ENCODE measurements at places on chromosomes 3 and 15.

GRCh38 chr3:9778143-9779074 lies 8.7 kb upstream of the CAMK1 start:
- DNase-seq: peak; percentile 78

DNA sequence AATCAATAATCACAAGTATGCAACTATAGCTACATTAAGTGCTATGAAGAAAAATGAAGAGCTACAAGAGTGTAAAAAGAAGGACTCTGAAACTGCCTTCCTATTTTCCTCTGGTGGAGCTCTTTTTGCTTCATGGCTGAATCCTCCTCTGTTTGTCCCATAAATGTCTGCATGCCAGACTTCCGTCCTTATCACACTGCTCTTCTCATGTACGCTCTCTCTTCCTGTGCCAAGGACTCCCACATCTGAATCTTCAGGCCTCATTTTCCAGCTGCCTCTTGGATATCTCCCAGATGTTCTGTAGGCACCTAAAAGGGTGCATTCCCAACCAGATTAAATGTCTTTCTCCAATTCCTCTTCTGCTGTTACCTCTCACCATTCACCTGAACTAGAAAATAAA lies 123.7 kb downstream of the MECOM start:
- DNase-seq: no peak

DNA sequence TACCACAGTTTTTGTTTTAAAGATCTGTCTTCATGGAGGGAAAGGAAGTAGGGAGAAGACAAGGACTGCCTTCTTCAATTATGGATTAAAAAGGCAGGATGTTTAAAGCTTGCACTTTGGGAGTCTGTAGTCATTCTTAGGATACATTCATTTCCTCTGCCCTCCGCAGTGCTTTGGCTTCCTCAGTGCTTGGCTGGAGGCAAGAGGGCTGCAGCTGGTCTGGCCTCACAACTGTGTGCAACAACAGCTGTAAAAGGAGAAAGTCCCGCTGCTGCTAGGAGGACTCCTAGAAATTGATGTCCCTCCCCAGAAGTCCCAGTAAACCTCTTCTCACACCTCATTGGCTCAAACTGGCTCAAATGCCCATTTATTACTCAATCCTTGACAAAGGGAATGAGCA lies 54.4 kb upstream of the PPP2R3A start:
- no peak for DNase-seq

- DNase-seq: no peak
Measured at GRCh38 chr15:59618406-59618805, 6.8 kb downstream of the GCNT3 start.

DNA sequence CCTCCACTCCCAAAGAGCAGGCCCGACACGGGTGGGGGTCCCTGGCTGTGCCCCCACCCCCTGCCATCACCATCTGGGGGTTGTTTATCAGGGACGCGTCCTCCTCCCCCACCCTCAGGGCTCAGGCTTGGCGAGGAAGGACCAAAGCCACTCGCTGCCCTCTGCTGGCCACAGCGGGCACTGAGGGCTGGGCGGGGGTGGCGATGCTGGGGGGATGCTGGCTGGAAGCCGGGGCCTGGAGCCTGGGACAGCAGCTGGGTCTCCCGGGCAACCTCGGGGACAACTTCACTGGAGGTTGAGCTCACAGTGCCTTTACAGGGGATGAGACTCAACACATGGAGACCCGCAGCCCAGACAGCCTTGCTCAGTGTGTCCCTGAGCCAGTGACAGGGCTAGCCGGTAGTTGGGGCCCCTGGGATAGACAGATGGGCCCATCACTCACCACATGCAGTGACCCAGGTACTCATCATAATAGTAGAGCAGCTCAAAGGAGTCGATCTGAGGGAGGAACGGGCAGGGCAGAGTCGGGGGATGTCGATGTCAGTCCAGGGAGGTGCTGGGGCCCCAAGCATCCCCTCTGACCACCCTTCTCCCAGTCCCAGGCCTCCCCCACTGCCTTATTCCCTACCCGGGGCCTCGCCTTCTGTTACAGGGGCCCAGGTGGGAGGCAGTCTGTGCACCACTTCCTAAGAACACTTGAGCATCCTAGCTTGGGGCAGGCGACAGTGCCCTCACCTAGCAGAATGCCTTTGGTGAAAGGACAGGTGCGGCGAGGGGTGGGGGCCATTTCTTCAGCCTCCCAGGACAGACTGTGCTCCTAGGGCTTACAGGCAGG lies 5.9 kb upstream of the CALML4 start:
- peak; percentile 63 for DNase-seq

DNA sequence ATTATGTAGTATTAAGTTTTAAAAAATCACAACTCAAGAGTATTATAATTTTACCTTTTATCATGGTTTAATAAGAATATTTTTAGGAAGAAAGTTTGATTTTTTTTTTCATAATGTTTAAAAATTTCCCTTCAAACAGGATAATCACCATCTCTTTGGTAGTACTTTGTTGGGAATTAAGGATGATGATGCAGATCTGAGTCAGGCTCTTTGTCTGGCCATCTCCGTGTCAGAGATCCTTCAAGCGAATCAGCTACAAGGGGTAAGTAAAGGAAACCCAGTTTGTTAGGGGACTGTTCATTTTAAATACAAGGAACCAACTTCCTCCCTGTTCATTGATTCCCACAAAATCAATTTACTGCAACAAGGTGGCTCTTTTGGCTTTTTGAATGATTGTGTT lies 36.8 kb upstream of the NIT2 start:
- no peak for DNase-seq

DNA sequence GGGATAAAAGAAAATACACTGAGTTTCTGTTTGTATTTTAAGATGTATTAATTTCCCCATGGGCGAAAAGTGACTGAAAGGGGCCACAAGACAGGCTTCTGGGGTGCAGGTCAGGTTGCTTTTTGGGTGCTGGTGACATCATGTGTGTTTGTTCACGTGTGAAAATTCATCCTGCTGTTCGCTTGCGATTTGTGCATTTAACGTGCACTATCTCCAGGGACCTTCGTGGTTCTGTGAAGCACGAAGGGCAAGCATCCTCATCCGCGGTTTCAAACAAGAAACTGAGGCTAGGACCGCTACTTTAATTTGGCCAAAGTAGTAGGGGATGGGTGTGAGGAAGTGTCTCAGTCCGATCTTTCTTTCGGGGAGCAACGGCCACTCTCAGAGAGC lies 1.6 kb upstream of the SMAD6 start:
- DNase-seq: peak; percentile 45

DNA sequence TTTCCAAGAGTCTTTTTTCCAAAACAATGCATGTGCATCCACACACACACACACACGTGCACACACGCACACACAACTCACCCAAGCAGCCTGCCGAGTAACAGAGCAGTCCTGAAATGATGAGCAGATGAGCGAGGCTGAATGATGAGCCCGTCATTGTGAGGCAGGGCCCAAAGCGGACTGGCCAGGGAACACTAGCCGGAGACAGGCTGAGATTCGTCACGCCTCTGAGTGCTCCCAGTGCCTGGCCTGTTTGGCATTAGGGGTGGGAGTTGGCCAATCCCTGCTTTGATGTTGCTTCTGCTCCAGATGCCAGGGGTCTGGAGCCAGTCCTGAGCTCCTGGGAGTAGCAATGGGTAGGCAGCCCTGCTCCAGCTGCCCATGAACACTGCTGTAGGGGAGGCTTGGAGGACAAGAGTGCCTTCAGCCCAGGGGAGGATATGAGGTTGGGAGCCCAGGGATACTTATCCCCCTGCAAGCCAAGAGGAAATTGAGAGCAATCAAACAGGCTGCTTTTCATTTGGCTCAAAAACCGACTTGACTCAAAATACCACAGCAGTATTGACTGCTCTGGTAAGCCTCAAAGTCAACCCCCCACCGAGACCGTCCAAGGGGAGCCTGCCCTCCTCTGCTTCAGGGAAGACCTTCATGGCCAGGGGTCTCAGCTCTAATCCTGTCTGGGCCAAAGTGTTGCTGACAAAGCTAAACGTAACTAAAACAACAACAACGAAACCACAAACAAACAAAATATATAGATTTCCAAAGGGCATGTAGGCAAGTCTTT lies 22.9 kb downstream of the COLQ start:
- DNase-seq: no peak

DNA sequence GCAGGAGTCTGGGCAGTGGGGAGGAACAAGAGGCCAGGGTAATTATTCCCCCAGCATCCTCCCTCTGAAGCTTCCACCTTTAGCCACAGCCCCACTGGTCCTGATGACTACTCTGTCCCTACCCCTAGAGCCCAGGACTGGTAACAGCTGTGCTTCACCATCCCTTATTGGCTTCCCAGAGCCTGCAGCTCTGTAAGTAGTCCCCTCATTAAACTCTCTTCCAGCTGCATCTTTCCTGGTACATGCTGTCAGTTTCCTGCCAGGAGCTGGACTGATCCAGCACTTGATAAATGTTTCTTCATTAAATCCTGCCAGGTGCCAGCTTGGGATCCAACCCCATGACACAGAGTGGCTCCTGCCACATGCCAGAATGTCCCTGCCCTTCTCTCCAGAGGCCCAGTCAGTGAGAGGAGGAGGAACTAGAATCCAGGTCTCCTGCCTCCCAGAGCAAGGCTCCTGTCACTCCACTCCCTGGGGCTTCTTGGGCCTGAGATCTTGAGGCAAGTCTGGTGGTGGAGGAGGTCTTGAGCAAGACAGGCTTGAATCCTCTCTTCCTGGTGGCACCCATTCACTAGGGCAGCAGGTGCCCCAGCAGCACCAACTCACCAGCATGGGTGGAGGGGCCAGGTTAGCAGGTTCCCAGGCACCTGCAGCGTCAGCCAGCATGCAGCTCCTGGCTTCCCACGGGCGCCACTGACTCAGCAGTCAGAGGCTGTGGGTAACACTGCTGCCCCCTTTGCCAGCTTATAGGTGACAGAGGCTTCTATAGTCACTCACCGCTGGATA lies 27.6 kb downstream of the FBXW12 start:
- DNase-seq: peak; percentile 33

GRCh38 chr15:67249830-67250229 lies 4.6 kb downstream of the AAGAB start:
- DNase-seq: no peak

Measured in NB4 (cell line).